Upper lobe of right lung (tissue), 1 donor: ENCODE measurements at places on chromosomes 6 and 20. TPM values are rescaled to one million over a fixed set of nuclear protein-coding genes. Genes with fewer than 3 reads are reported as not detected.

GRCh38 chr6:1409774-1410465, 20.5 kb downstream of the FOXF2 start:
- no peak for DNase-seq

DNA sequence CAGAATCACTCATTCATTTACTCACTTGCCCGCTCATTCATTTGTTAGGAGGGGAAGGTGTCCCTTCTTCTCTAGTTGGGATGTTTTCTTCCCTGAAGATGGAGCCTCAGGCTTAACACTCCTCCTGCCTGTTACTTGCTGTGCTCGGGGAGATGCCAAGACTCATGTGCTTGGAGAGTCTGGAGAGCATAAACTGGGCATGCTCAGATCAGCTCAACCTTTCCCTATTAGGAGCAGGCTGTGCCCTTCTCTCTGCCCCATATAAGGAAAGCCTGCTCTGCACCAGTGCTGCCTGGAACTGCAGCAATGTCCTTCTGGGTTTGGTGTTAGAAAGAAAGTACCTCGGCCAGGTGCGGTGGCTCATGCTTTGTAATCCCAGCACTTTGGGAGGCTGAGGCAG, 18.0 kb upstream of the UBE2V1 start:
- no peak for DNase-seq

GRCh38 chr20:4127344-4127743, 112.0 kb upstream of the RNF24 start:
- no peak for DNase-seq

- no peak for DNase-seq
Measured at GRCh38 chr6:153944201-153944600, 94.8 kb upstream of the OPRM1 start.

DNA sequence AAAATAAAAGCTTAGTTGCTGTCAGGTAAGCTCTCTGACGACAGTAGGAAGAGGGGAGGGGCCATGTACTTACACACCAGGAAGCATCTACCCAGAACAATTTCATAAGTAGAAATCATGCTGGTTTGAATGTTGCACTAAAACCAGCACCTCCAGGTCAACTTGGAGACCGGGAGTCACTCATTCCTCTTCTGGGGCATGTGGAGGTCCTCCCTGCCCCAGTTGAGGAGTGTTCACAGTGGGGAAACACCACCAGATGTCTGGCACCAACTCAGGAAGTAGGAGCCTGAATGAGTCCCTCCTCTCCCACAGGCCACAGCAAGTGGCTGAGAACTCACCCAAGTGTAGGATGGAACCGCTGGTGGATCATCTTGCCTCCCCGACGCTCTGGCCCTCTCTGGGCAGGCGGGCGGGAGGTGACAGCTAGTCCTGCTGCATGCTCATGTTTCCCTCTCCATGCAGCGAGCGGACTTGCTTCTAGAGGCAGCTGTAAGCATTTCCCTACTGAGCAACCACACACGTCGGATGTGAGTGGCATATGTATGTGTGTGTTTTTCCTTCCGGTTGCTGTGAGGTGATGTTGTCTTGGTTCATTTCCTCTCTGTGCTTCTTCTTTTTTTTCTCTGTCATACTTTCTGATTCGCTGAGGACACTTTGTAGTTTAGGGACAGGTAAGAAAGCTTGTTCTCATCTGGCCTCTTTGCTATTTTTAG, 149.5 kb upstream of the NEDD9 start:
- DNase-seq: peak; percentile 67

- no peak for DNase-seq
Measured at GRCh38 chr6:35139924-35140638, 1.1 kb downstream of the TCP11 start.

DNA sequence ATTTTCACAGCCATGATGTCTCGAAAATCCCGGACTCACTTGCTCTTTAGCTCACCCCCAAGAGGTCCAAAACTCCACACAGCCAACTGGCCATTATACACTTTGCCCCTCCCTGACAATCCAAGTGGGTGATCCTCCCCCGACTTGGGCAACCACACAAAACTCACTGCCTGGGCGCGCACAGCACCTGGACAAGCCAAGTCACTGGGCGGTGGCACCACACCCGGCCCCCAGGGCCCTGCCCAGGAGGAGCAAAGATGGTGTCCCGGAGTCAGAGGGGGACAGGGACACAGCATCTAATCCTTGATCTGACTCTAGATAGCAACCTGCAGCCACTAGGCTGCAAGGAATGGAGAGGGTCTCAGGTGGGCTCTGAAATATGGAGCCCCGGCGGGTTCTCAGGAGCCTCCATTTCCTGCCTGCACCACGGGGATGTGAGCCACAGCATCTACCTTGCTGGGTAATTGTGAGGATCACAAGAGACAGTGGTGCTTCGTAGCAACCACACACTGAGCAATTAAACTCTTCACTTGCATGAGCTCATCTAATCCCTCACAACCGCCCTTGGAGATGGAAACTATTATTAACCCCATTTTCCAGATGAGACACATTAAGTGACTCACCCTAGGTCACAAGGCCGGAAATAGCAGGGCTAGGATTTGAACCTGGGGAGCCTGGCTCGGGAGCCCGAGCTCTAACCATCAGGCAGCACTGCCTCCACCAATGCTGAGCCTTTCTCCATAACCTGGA, 66.6 kb downstream of the BMP7 start:
- DNase-seq: no peak

DNA sequence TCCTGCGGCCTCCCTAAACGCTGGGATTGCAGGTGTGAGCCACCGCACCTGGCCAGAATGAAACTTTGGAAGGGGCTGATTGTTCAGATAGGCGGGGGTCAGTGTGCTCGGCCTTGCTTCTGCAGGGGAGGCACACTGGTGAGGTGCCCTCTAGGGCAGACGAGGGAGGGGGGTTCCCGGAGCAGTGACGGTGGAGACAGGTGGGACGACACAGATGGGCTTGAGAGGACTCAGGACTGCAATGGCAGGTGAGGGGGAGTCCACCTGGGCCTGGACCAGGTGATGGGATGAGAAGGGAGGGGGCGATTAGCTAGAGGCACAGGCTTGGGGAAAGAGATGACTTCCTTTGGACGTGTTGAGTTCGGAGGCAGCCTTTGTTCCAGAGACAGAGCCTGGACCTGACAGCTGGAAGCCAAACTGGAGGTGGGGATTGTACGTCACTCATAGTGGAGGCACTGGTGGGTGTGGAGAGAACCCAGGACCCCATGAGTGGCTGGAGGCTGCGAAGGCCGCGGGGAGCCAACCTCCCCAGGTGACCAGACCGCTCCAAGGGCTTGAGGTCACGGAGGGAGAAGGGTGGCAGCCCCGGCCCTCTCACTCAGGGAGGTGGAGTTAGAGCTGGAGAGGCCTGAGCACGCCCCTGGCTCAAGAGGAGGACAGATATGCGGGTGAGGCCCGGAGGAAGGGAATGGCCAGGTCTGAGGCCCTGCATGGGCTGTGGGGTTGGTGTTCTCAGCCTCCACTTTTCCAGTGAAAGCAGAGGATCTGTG, 10.5 kb upstream of the MAP1LC3A start:
- DNase-seq: no peak

DNA sequence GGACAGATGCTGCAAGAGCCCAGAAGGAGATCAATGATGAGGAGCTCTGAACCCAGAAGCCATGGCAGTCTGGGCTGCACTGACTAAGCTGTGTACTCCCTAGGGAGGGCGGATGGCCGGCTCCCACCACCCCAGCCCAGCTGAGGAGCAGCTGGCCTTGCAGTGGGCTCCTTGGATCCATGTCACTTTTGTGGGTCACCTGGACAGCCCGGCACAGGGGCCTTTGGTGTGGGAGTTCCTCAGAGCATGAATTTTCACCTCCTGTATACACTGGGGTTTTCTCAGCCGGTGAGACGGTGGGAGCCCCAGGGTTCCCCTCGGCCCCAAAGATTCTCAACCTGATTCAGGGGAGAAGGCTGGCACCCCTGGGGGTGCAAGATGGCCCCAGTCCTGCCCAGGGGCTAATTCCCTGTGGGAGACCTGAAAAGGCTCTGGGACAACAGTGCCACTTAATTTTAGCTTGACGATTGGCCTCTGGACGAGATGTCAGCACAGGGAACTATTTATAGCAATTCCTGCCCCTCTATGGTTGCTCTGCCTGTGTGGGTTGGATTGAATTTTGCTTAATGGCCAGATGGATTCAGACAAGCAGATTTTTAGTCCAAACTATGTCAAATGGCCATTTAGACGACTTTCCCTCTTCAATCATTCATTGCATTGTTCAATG, 121.6 kb upstream of the PMEPA1 start:
- DNase-seq: no peak

DNA sequence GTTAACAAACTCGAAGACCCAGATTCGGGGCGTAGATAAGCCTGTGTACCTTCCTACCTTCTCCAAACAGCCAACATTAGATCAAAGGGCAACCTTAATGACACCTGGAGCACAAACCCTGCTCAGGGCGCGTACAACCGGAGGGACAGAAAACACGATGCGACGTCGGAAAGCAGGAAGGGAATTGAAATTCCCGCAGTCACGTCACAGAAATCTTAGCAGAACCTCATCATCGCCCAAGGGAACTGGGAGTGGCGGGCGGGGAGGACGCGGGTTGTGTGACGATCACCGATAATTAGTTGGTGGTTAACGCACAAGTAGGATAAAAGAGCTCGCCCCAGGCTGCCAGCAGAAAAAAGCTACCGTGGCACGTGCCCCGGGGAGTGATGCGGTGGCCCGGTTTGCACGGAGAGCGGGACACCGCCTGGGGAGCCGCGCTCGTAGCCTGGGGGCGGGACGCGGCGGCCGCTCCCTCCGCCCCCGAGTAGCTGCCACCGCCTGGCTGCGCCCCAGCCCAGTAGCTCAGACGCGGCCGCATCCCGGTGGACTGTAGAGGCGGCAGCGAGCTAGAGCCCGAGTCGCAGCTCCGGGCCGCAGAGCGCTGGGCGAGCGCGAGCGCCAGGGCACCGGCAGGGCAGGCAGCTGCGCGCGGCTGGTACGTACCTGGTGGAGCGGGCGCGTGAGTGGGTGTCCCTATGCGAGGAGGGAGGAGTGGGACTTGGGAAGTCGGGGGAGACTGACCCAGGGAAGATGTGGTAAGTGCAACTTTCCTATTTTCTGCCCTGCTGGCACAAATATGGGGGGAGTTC, at the start of gene PKIB:
TSS of gene PKIB (plus strand) at position 525 of the 809 bp plus-strand sequence. CDS start 107,390 bp downstream, outside the sequence.
- peak; percentile 89 for DNase-seq

The LRFN2 gene
- total RNA-seq: not detected

The PGC gene
- total RNA-seq: 1,050 TPM

The ROS1 gene
- total RNA-seq: 163 TPM

The CLPSL2 gene
- not detected for total RNA-seq

The LKAAEAR1 gene
- not detected for total RNA-seq
